ENCODE measurements at places on chromosomes 13 and 19. TPM values are rescaled to one million over a fixed set of nuclear protein-coding genes. Genes with fewer than 3 reads are reported as not detected.

Gene ITGBL1
- 22.6 TPM for total RNA-seq

Gene TTC9B
- total RNA-seq, result not detected

Gene SLC25A41
- total RNA-seq, result not detected

Gene LILRA2
- total RNA-seq, result not detected

Gene ZNF256
- 4.1 TPM for total RNA-seq

Gene KIR2DL4
- total RNA-seq, result not detected

Gene TNFSF13B
- total RNA-seq, result 2.7 TPM

Gene MBD3L2
- not detected for total RNA-seq

Gene LGALS14
- not detected for total RNA-seq

Gene ZNF431
- 5.6 TPM for total RNA-seq

Gene KPTN
- total RNA-seq, result 4.3 TPM

Gene MIR17HG
- total RNA-seq, result 1.5 TPM

Gene ZNF382
- 2.9 TPM for total RNA-seq

Gene AP1M2
- not detected for total RNA-seq

Gene CGB5
- not detected for total RNA-seq

Gene MEX3D
- total RNA-seq, result 28.2 TPM

Gene ZNF91
- 24.4 TPM for total RNA-seq

Gene PABPC3
- not detected for total RNA-seq

Gene ACTMAP
- total RNA-seq, result 5.9 TPM

Gene PTPRS
- 253 TPM for total RNA-seq

Gene FPR3
- not detected for total RNA-seq

Gene TEKTIP1
- total RNA-seq, result not detected

Gene COX6B2
- total RNA-seq, result not detected

Gene FGF21
- not detected for total RNA-seq

Gene ZNF573
- 7.1 TPM for total RNA-seq

Gene KLF16
- 10.7 TPM for total RNA-seq

Gene FRY
- 1.9 TPM for total RNA-seq

Gene CGB7
- not detected for total RNA-seq

Gene URAD
- total RNA-seq, result not detected

Gene CEACAM4
- total RNA-seq, result not detected

Gene KIRREL2
- 0.19 TPM for total RNA-seq

Gene PPFIA3
- total RNA-seq, result 3.9 TPM

Gene ZNF880
- 28.0 TPM for total RNA-seq

Gene OR10H1
- not detected for total RNA-seq

Gene PMIS2
- total RNA-seq, result not detected

Gene CCDC122
- 8.0 TPM for total RNA-seq

Gene COX7A1
- total RNA-seq, result 10.2 TPM

Gene OR7D2
- total RNA-seq, result not detected

Gene CYP2F1
- not detected for total RNA-seq

Gene GPC6
- 52.5 TPM for total RNA-seq

Gene EXOC3L2
- total RNA-seq, result not detected

Gene KL
- total RNA-seq, result not detected

Gene MIA
- total RNA-seq, result 2.6 TPM

Gene PEG3
- total RNA-seq, result 2.8 TPM

Gene CKM
- not detected for total RNA-seq

Gene SHISA7
- not detected for total RNA-seq

Gene MAMSTR
- total RNA-seq, result 0.62 TPM

Gene PROZ
- not detected for total RNA-seq

Gene ARRDC5
- not detected for total RNA-seq

Gene POLR2E
- total RNA-seq, result 191 TPM

Gene MISP
- not detected for total RNA-seq

Gene LAIR1
- total RNA-seq, result not detected

Gene KLK4
- total RNA-seq, result not detected

Gene EDDM13
- total RNA-seq, result not detected

Gene ZGLP1
- total RNA-seq, result 3.2 TPM

Gene TEX101
- total RNA-seq, result not detected

Gene MISP3
- 1.4 TPM for total RNA-seq

Gene SLITRK1
- not detected for total RNA-seq

Gene TRAPPC5
- total RNA-seq, result 88.0 TPM

Data from cardiac ventricle fibroblast (primary cell).